ENCODE measurements at places on chromosomes 5 and 9. TPM values are rescaled to one million over a fixed set of nuclear protein-coding genes. Genes with fewer than 3 reads are reported as not detected.

- DNase-seq = no peak
Measured at GRCh38 chr5:58366461-58366860, 93.4 kb downstream of the PLK2 start.

GRCh38 chr5:108409786-108410185, 27.9 kb upstream of the FBXL17 start:
- DNase-seq = no peak

DNA sequence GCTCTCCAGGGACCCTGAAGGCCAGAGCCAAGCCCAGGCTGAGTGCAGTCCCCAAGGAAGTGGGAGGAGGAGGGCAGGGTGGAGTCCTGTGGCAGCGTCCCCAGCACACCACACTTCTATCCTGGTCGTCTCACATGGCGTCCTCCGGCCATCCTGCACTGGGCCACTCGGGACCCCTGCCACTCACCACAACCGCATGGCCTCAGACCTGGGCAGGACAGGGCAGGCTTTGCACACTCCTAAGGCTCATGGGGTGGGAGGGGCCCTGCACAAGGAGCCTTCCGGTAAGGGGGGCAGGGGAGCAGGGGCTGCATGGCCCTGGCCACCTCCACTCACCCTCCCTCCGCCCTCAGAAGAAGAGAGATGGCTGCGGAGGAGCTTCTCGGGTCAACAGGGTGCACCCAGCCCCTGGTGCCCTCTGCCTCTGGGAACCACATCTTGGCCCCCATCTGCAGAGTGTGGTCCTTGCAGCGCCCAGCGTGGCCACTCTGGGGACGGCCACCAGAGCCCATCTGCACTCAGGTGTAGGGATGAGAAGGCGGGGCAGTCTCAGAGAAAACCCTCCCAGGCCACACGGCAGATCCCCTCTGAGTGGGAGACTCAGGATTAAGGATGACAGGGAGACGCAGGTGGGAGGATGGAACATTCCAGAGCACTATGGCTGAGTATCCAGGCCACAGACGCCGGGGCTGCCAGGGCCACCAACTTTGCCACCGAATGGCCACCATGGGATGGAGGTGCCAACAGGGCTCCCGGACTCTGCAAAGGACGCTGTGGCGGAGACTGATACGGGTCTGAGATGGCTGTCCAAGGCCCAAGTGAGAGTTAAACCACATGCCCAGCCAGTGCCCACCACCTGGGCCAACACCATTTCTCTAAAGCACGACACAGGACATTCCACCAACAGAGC, 7.6 kb downstream of the TPPP start:
- DNase-seq = peak; percentile 55

GRCh38 chr9:138069731-138070456, 192.3 kb downstream of the CACNA1B start:
- no peak for DNase-seq

GRCh38 chr5:172544371-172545095, 90.2 kb upstream of the SH3PXD2B start:
- DNase-seq = peak; percentile 54

DNA sequence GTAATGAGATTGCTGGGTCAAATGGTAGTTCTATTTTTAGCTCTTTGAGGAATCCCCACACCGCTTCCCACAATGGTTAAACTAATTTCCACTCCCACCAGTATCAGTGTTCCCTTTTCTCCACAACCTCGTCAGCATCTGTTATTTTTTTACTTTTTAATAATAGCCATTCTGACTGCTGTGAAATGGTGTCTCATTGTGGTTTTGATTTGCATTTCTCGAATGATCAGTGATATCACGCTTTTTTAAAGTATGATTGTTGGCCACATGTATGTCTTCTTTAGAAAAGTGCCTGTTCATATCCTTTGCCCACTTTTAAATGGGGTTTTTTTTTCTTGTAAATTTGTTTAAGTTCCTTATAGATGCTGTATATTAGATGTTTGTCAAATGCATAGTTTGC, 73.5 kb downstream of the MTAP start:
- no peak for DNase-seq

GRCh38 chr9:93009337-93010015, 49.0 kb upstream of the SUSD3 start:
- DNase-seq = no peak

- DNase-seq = no peak
Measured at GRCh38 chr5:71817891-71818290, 98.8 kb downstream of the CARTPT start.

DNA sequence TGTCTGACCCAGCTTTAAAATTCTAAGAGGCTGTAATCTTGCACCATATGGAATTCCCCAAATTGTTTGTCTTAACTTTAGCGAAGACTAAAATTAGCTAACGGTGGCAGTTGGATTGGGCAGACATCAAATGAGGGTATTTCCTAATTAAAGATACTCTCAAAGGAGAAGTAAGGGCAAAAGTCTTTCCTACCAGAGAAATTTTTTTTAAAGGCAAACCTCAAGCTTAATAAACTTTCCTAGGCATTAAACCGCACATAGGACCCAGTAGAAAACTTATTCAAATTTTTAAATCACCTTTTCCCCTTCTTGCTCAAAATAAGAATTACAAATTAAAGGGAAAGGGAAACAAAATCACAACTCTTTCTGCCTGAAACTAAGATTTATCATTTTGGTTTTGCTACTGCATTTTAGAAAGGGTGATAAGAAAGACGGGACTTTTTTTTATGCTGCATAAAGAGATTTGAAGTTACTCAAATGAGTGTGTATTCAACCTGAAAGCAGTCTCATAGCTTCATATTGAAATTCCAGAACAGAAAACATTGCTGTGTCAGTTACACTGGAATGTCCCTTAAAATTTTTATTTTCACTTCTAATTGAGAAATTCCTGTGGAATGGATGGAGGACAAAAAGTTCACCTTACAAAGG, 189.1 kb upstream of the PTGER4 start:
- DNase-seq = no peak

DNA sequence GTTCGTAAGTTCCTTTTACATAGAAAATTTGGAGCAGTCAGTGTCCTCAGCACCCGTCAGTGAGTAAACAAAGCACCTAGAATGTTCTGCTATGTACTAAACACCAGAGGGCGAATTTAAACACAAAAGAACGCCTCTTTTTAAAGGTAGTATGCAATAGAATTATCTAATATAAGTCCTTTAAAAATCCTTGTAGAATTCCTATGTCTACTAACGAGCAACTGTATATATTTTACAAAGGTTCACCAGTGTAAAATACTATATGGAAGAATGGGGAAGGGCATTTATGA, 499 bp upstream of the TMEM232 start:
- no peak for DNase-seq

- DNase-seq = peak; percentile 30
Measured at GRCh38 chr9:114069476-114070187, 8.5 kb downstream of the AMBP start.

DNA sequence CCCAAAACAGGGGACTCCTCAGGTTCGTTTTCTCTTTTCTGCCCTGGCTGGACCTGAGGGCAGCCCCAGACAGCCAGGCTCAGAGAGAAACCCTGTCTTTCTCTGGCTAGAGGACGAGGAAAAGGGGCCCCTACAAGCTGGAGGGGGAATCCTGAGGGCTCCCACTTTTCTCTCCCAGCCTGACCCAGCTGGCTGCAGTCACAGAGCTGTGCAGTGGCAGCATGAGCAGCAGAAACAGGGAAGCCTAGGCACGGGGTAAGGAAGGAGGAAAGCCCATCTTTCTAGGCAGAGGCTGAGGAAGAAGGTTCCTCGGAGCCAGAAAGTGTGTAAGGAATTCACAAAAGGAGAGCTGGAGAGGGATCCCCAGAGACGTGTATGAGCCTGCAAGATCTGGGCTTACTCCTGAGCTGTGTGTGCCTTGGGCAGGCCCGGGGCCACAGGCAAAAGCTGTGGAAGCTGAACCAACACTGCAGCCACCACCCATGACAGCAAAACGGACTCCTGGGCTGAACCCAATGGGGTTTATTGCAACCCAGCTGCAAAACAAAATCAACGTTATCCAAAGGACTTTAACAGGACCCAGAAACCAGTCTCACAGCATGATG, 16.2 kb downstream of the CAMSAP1 start:
- no peak for DNase-seq

DNA sequence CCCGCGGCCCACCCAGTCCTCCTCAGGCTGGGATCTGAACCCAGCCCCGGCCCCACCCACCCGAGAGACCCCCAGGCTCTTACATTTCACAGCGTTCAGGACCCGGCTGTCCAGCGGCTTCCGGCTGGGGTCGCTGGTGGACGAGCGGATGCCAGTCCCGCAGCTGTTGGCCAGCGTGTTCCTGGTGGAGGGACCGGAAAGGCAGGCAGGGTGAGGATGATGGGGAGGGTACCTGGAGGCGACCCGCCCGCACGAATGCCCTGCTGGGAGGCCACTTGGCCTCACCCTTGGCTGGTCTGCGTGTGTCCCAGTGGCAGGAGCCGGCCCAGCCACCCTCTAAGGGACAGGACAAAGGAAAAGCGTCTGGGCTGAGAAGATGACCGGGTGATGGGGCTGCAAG, 51.9 kb upstream of the UBAC1 start:
- DNase-seq = peak; percentile 65

- DNase-seq = no peak
Measured at GRCh38 chr5:143249851-143250250, 153.6 kb downstream of the NR3C1 start.

GRCh38 chr9:136083558-136084062, 11.5 kb downstream of the NACC2 start:
- DNase-seq = peak; percentile 64

GRCh38 chr9:35560625-35561337, 44.3 kb upstream of the TESK1 start:
- no peak for DNase-seq

DNA sequence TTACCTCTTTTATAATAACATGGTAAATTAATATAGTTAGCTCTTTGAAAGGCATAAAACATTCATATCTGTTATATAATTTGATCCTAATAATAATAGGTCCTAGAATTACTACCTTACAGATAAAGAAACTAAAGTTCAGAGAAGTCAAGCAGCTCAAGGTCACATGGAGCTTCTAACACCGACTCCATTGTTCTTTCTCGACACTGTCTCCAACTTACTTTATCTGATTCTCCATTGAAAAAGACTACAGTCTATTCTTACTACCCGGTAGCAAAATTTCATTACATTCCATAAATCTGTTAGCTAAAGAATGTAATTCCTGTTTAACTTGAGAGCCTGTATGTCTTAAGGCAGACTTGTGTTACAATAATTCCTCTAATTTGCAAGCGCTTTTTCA, 96.3 kb upstream of the TMEM161B start:
- DNase-seq = no peak

GRCh38 chr5:133423618-133424282, 188.6 kb downstream of the FSTL4 start:
- no peak for DNase-seq

- DNase-seq = no peak
Measured at GRCh38 chr5:61347080-61347479, 15.0 kb downstream of the ZSWIM6 start.

- DNase-seq = peak; percentile 58
Measured at GRCh38 chr9:106885451-106885850, 22.5 kb downstream of the ZNF462 start.

DNA sequence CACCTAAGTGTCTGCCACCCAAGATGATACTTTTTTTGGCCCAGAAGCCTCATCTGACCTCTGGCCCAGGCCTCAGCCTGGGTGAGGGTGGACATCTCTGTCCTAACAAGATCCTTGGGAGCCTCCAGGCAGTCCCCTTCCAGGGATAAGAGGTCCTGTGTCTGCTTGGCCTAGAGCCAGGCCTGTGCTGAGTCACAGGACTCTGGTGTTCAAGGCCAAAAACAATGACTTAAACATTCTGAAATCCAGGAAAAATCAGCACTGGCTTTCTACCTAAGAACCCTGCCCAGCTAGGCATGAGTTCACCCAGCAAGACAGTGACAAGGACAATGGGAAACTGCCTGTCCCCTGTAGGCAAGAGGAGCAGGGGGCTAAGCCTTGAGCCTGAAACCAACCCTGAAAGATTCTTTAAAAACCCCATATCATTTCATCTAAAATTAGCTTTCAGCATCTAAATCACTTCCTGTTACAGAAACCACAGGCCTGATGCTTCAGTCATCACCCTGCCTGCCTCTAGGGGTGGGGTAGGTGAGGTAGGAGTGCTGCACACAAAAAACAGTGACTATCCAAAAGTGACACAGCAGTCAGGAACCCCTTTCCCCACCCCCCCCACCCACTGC, 29.9 kb downstream of the CSF2 start:
- DNase-seq = peak; percentile 88

GRCh38 chr5:176738637-176739250, 71.6 kb upstream of the UNC5A start:
- DNase-seq = peak; percentile 39

DNA sequence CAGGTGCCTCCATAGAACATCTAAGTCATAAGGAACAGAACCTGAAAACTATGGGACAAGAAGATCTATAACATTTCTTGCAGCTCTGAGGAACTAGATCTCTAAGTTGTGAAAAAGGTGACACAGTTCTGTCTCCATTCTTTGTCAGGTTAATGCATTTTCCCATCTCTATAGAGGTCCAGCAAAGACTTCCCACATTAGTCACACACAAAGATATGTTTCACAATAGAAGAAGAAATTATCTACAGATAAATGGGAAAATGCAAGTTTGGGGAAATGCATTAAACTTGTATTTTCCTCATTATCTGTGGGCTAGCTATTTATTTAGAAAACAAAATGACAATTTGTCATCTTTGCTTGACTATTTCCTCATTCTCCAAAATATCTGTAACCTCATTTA, 458.6 kb upstream of the PAPPA start:
- DNase-seq = no peak

GRCh38 chr5:171650597-171650996, 135.0 kb upstream of the SMIM23 start:
- DNase-seq = no peak

DNA sequence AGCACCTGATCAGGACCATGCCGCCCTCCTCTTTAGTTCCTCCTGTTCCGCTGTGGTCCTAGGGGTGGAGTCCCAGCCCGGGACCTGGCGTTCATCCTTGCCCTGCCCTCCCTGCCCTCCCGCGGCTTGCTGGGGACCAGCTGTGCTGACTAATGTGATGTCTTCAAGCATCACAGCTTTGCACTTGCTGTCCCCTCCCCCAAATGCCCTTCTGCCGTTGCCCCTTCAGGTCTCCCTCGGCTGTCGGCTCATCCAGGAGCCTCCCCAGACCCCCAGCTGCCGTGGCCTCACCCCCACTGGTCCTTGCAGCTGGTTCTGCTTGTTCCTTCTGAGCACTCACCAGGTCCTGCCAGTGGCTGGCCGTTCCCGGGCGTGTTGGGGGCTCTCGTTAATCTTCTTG, 19.9 kb downstream of the RXRA start:
- DNase-seq = no peak

SH3TC2 gene
- 0.66 TPM for total RNA-seq

PDCD1LG2 gene
- 2.5 TPM for total RNA-seq

MSH3 gene
- 11.8 TPM for total RNA-seq

C5orf46 gene
- total RNA-seq = not detected

ECSCR gene
- total RNA-seq = 16.4 TPM

SYK gene
- total RNA-seq = 7.8 TPM

ACOT12 gene
- total RNA-seq = not detected

SHISAL2B gene
- not detected for total RNA-seq

ARHGEF28 gene
- 4.9 TPM for total RNA-seq

CATSPER3 gene
- 1.4 TPM for total RNA-seq

MACIR gene
- total RNA-seq = 4.2 TPM

MARCOL gene
- total RNA-seq = not detected
